ENCODE measurements at places on chromosomes 4 and X.

DNA sequence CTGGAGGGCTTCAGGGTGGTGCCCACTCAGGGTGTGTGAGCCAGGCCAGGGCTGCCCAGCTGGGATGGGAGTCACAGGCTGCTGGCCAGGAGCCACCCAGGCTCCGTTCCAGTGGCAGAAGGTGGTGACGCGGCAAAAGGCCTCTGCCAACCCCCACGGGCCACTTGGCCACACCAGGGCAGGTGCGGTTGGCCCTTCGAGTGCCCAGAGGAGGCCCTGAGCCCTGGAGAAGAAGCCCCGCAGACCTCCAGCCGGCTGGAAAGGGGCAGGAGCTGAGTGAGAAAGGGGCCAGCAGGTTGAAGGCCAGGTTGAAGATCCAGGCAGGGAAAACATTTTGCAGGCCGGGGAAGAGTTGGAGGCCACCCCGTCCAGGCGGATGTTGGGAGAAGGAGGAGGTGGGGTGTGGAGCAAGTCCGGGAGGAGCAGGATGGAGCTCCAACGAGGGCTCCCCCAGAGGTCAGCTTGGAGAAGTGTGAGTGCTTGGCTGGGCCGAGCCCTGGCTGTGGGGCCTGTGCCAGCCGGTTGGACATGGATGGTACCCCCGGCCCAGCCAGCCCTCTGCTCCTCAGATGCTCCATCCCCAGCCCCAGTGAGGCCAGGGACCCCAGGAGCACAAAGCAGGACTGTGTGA lies 2.8 kb upstream of the CPLX1 start:
- ATAC-seq: peak; percentile 49

DNA sequence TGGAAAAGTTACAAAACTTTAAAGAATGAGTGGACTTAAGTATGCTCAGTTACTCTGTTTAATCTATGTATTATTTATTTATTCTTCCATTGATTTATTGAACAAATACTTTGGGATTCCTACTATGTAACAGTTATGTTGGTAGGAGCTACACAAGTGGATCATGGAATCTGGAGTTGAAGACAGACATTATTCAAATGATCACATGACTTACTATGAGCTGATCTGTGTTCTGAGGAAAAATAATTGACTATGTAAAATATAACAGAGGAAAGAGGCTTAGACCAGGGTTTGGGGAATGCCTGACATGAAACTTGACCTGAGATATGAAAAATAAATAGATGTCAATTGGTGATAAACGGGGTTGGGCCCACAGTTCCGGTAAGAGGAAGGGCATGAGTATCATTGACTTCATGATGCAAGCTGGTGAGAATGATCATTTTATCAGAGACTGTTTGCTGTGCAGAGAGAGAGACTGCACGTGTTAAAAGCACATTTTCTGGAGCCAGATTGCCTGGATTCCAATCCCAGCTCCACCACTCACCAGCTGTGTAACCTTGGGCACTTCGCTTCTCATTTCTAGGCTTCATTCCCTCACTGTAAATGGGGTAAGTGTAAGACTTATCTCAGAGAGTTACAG lies 179.0 kb downstream of the SPCS3 start:
- no peak for ATAC-seq

- no peak for ATAC-seq
Measured at GRCh38 chrX:125327891-125328290, 8.2 kb downstream of the TEX13C start.

DNA sequence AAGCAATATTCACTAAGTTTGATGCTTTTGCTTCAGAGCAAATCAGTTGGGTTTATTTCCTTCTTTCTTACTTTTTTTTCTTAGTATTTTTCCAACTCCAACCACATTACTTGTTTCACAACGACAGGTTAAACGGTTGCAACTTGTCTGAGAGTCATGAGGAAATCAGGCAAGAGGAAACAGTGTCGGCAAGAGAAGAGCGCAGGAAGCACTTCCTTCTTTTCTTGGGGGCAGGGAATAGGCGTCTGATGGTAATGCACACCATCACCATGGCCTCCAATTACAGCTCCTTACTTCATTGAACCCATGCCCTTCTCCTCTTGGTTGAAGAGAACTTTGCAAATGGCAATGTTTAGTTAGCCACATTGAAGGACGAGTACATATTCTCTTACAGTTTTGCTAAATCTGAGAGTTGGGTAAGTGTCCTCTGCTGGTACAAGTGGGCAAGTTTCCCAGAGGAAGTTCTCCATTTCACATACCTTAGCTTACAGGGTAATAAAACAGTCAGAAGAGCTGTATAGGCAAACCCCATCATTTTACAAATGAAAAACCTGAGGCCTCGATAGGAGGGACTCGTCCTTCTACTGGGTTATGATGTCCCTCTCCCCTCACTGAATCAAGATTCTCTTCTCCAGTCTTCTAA lies 8.3 kb upstream of the CXCL8 start:
- no peak for ATAC-seq

DNA sequence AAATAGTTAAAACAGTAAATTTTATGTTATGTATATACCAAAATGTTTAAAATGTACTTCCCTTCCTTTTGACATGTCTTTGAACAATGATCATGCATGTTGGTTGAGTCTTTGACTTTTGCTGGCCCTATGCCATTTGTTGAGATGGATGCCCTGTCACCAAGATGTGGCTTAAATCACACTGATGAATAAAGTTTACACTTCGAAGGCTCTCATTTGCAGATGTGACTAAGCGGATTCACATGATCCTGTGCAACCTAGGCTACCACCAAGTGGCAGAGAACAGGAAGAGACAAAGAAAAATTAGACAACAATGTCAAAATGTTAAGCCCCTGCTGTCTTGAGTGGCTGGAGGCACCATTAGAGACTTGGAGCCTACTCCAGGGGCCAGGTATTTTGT lies 139.9 kb downstream of the RAB28 start:
- no peak for ATAC-seq

GRCh38 chr4:2408976-2409375 lies 9.5 kb downstream of the ZFYVE28 start:
- no peak for ATAC-seq

All from SK-N-SH treated with all-trans-retinoic acid at 6 μM for 48 hours (cell line).